ENCODE measurements at places on chromosomes 3 and 15.

- no peak for DNase-seq
Measured at GRCh38 chr3:165359005-165359404, 162.8 kb upstream of the SLITRK3 start.

- DNase-seq: no peak
Measured at GRCh38 chr15:95887666-95888390, 442.7 kb upstream of the NR2F2 start.

DNA sequence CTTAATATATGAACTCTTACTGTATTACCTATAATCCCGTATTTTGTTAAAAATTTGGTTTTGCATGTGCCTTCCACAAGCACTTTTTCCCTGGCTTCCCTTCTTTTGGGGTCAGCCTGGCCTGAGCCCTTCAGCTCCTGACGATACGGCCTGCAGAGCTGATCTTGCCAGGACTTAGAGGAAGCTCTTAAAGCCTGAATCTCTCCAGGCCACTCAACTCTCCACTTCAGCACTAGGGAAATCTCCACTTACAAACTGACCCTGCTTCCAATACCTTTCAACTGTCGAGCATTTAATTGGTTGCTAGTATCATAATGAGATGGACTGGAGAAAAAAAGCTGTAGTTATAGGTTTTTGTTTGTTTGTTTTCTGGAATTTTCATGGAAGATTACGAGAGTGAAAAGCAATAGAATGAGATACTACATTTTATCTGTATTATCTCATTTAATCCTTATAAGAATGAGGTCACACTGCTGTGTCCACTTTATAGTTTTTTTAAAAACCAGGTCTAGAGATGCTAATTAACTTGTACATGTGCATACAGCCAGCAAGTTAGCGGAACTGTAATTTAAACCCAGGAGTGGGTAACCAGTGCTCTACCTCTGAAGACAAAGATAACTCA, 54.8 kb downstream of the ZBTB38 start:
- no peak for DNase-seq

DNA sequence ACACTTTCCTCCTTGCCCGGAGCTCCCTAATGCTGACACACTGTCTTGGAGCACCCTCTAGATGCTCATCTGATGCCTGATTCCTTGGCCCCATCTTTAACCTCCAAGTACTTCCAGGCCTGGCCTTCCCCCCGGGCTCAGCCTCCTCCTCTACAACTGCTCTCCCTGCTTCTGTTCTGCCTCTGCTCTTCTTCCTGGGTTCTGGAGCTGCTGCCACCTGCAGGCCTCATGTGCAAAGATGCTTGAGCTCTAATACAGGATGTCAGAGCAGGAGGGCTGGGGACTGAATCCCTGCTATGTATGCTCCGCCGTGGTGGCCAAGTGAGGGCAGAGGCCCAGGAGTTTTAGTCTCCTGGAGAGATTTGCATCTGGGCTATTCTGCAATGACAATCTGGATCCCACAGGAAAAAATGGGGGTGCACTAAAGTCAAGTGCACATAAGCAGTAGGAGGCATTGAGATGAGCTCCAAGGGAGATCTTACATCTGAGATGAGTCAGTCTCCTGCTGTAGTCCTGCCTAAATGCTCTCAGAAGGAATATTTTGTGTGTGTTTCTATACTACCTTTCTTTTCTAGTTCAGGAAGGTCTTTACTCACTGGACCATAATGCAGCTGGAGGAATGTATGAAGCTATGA, 296.3 kb downstream of the UACA start:
- DNase-seq: peak; percentile 88

- no peak for DNase-seq
Measured at GRCh38 chr3:175564363-175564762, 705.2 kb downstream of the NAALADL2 start.

GRCh38 chr3:109057616-109058015, 60.3 kb downstream of the MORC1 start:
- no peak for DNase-seq

- no peak for DNase-seq
Measured at GRCh38 chr15:100651253-100651652, 48.9 kb downstream of the ASB7 start.

DNA sequence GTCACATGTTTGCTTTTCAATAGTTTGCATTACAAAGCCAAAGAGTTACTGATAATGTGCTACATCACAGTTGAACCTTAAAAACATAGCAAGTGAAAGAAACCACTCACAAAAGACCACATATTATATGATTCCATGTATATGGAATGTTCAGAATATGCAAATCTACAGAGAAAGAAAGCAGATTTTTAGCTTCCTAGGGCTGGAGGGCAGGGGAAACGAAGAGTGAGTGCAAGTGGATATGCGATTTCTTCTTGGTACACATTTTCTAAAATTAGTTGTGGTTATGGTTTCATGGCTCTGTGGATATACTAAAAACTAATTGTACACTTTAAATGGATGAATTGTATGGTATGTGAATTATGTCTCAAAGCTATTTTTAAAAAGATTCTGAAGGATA, 4.0 kb upstream of the GBE1 start:
- DNase-seq: no peak

DNA sequence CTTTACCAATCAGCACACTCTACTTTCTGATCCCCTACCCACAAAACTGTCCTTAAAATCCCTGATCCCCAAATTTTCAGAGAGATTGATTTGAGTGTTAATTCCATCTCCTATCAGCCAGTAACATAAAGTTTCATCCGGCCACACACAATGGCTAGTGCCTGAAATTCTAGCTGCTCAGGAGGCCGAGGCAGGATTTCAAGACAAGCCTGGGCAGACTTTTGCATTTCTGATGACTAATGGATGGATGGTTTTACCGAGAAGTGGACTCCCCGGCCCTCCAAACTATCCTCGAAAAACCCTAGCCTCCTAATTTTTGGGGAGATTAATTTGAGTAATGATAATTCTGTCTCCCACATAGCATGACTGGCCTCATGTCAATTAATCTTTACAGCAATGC, 269.8 kb upstream of the POU1F1 start:
- DNase-seq: no peak

GRCh38 chr15:90638963-90639362, 78.2 kb upstream of the BLM start:
- no peak for DNase-seq

Data from thymus (tissue), 14 donors.